ENCODE measurements at places on chromosomes 16 and 17.

DNA sequence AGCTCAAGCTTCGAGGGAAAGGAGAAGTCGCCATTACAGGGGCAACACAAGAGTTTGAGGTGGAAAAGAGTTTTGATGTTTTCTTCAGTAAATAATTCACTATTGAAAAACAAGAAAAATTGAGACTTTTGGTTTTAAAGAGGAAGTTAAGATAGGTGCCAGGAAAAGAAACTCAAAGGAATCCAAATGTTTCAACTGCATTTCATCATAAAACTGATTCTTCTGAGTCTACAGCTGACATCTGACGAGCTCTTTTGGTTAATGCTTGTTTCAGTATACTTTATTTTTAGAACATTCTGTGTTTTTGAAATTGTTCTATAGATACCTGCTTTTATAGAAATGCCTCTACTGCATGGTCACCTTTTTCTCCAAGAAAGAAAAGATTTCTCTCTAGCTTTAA is 54.0 kb downstream of the ERN1 start:
- DNase-seq, result no peak

DNA sequence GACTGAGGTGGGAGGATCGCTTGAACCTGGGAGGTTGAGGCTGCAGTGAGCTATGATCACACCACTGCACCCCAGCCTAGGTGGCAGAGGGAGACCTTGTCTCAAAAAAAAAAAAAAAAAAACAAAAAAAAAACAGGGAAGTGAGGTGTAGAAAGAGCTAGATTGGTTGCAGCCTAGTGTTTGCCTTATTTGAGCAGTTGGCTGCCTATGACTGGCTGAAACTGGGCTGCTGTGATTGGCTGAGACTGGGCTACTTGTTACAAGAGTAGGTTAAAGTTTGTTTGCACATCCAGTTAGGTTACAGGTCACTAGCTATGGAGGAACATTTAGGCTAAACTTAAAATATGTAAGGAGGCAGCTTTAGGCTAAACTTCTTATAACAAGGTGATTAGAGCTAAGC is 5.7 kb downstream of the DHRS7B start:
- DNase-seq, result no peak

DNA sequence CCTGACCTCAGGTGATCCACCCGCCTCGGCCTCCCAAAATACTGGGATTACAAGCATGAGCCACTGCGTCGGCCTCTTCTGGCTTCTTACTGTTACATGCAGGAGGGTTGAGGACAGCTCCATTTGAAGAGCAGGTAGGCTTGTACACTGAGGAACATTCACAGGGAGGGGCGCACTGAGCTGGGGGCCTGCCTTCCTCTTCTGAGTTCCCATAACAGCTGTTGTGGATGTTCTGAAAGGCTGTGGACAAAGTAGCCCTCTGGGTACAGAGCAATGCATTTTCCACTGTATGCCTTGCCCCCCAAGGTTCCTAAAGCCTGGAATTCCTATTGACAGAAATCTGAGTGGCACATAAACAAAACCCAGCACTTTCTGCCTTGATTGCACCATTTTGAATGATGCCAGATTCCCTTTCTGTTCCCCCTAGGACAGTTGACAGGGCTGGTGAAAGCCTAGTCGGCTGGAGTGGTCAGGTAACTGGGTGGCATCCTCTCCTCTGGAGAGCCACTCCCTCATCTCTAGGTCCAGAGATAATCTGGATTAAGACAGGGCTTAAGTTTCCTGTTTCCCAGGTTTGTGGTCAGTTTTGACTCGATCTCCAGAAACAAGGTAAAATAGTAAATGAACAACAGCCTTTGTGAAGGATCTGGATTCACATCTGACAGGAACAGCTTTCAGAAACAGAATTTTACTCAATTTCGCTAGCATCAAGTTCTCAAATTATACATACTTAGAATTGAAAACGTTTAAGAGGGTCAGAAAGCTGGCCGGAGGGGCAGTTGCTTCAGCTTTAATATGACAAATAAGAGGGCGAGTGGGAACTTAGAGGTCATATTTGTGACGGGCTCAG is 1.3 kb upstream of the CDK5R1 start:
- DNase-seq, result no peak

DNA sequence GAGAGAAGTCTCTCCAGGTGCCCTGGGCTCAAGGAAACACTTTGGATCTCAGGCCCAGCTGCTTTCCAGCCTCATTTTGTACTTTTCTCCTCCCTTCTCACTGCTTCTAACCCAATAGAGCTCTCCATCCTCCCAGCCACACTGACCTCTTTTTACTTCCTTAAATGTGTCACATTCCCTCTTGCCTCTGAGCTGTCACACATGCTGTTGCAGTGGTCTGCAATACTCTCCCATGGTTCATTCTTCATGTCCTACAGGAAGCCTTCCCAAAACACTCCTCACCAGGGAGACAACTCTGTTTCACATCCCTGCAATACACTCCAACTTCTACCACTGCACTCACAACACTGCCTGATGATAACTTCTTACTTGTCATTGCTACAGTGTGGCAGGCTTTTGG is 242.1 kb upstream of the DYNLRB2 start:
- no peak for DNase-seq
